Skin of body (tissue), 3 donors: ENCODE measurements at places on chromosomes 12 and 14. TPM values are rescaled to one million over a fixed set of nuclear protein-coding genes. Genes with fewer than 3 reads are reported as not detected.

MYL6 gene
- total RNA-seq = 1,018 TPM

DNA sequence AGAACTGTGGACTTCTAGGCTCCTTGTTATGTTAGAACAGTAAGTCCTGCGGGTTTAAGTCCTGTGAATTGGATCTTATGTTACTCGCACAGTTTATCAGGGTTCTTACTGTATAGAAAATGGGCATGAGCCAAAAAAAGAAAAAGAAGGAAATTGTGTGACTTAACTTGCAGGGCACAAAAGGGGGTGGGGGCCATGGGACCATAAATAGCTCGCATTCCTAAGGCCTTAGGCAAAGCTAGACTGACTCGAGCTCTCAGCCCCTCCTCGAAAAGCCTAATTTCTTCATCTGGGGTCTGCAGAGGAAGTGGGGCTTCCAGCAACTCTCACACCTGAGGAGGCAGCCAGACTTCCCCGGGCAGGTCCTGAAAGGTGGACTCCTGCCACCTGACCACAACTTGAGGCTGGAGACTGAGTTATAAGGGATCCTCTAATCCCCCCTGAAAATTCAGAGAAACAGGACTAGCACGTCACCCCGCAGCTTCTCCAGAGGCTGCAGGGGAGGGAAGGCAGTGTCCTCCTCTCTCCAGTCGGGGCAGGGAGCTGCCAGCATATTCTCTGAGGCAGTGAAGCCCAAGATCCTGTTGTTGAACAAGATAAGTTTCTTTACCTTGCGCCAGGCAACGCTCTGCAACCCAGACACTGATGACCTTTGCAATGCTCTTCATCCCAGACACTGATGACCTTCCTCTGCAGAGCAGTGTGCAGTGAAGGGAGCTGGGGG lies 280.5 kb downstream of the PCNX1 start:
- no peak for DNase-seq

DNA sequence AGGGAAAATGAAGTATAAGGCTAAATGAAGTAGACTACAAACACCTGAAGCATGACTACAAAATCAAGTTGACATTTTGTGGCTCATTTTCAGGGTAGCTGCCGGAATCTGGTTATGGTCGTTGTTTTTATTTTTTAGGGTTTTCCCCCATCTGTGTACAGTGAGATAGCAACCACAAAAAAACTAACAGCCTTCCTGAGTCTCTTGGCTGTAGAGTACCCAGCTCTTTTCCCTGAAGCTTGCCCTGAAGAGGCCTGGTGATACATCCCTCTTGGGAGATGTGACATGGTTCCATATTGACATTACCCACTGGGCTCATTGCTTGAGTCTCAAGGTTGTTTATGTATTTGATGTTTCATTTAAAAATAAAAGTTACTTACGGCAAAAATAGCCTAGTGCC lies 424.0 kb downstream of the ZFP36L1 start:
- no peak for DNase-seq

DNA sequence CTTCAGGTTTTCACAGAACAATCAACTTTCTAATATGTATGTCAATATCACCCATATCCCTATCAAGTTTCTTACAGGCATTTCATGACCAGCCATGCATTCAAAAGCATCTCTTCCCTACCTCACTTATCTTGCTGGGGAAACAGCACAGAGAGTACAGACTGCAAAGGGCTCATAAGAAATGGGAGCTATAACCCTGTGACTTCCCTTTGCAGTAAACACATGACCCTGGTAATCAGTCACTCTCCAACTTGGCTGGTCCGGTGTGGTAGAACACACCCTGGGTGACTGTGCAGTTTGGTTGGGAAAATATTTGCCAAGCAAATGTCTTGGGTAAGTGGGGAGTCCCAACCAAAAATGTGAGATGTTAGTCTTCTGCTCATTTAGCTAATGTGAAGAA lies 49.4 kb upstream of the TMCC3 start:
- no peak for DNase-seq

DNA sequence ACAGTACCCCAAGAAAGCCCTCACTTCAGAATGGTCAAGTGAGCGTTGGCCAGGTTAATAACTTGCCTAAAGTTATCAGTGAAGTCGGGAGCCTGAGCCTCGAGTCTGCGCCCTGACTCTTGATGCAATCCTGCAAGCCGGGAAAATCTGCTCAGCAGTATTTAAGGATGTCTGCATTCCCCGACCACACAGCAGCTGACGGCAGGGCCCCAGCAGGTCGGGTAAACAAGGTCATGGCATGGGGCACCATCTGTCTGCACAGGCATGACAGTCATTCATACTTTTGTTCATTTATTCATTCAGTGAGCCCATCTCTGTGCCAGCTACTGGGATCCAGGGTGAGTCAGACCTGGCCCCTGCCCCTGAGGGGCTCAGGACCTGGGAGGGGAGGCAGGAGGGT lies 11.1 kb downstream of the ABCB9 start:
- DNase-seq = no peak

- no peak for DNase-seq
These were observed 216.8 kb downstream of the TTC8 start for GRCh38 chr14:89041257-89041582.

- DNase-seq = no peak
These were observed 34.1 kb downstream of the ACADS start for GRCh38 chr12:120759591-120760348.

FOXN4 gene
- total RNA-seq = 0.10 TPM

GRCh38 chr12:47907851-47908454 lies 3.2 kb upstream of the VDR start:
- DNase-seq = no peak

GRCh38 chr12:84508851-84509260 lies 403.7 kb downstream of the SLC6A15 start:
- peak; percentile 22 for DNase-seq

GRCh38 chr14:99023371-99023770 lies 248.6 kb downstream of the BCL11B start:
- DNase-seq = no peak
